Endothelial cell of umbilical vein (primary cell): ENCODE measurements at places on chromosomes 6 and 20.

DNA sequence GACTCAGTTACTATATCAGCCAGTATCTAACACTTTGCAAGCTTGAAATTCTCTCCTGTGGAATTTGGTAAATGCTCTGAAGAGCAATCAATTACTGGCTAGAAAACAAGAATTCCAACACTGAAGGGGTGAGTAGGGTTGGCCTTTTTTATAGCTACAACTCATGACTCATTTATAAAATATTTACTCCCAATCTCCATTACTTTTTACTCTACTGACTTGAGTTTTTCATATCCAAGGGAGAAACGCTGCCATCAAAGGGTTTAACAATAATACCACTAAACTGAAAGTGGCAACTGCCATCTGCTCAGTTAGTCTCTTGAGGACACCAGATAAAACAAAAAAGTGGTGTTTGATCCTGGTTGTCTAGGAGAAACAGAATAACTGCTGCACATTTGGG lies 203.1 kb downstream of the UBE3D start:
- DNase-seq: peak; percentile 61

DNA sequence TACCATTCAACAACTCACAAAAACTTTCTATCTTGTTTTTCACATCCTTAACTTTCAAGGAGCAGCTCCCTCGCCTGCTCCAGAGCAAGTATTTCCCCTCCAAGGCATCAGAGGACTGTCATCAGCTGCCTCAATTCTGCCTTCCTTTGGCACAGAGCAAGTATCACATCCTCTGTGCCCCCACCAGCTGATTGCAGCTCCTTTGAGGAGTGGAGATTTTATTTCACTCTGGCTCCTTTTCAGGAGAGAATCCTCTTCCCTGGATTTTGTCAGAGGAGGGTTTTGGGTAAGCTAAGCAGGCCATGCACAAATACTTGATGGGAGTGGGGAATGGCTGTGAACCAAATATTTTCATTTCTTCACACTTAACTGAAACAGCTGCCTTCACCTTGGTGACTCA lies 610.5 kb upstream of the FLRT3 start:
- DNase-seq: no peak

- no peak for DNase-seq
Observed at GRCh38 chr6:66418906-66419305, 711.9 kb upstream of the EYS start.

- peak; percentile 31 for DNase-seq
Observed at GRCh38 chr20:50286609-50287008, 96.0 kb downstream of the CEBPB start.

DNA sequence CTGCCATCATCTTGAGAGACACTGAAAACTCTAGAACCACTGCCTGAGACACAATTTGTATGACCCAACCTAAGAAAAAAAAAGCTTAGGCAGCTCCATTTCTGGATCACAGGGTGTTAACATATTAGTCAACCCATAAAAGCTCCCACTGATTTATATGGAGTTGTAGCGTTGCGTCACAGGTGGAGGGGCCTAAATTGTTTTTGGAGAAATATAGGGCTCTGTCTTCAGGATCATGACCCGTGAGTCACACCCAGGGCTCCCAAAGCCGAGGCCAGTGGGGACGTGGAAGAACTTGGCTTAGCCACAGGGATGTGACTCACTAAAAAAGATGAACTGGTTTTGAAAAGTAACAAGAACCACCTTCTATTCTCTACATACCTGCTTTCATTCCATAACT lies 116.5 kb upstream of the BMP2 start:
- no peak for DNase-seq

DNA sequence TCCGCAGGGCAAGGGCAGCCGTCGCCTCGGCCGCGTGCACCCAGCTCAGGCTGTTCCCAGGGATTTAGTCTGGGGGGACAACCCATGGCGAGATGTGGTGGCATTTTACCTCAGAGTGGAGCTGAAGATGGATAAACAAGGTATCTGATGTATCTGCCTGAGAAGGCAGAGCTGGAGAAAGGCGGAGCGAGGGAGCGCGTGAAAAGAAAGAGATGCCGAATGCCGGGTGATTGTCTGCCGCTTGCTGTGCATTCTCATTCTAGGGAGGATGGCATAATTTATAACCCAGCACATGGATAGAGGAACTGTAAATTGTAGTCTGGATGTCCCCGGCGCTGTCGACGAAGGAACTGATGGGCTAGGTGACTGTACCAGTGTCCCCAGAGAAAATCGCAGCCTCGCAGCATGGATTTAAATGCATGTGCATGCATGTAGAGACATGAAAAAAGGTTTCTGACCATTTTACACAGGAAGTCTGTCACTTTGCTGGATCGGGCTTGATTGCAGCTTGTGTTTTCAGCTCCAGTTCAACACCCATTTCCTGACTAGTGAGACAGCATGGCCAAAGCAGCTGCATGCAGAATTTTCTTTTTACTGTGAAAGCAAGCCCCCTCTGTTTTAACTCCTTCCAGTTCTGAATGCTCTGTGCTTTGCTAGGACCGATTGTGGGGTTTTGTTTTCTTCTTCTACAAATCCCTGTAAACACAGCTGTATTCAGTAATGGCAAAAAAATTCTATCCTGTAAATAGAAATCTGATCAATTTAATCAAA lies 149.7 kb downstream of the PRL start:
- peak; percentile 77 for DNase-seq

GRCh38 chr20:36493801-36494114 lies 47.6 kb upstream of the MYL9 start:
- DNase-seq: no peak

GRCh38 chr6:30885481-30885998 lies 1.2 kb downstream of the DDR1 start:
- no peak for DNase-seq

DNA sequence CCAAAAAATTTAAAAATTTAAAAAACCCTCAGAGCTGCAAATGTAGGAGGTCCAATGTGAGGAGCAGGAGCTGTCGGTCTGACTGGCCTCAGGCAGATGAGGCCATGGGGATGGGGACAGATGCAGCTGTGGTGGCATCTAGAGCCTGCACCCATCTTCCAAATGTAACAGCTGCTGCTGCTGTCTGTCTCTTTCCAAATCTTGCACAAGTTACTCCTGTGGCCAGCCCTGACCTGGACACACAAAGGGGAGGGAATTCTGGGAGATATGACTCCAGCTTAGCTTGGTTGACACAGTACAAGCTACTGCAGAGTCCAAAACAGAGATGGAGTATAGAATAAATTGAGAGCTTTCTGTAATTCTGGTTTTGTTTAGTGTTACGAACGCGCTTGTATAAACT lies 115.2 kb downstream of the PRND start:
- no peak for DNase-seq

- peak; percentile 15 for DNase-seq
Observed at GRCh38 chr6:122400462-122401089, 1.1 kb downstream of the HSF2 start.

DNA sequence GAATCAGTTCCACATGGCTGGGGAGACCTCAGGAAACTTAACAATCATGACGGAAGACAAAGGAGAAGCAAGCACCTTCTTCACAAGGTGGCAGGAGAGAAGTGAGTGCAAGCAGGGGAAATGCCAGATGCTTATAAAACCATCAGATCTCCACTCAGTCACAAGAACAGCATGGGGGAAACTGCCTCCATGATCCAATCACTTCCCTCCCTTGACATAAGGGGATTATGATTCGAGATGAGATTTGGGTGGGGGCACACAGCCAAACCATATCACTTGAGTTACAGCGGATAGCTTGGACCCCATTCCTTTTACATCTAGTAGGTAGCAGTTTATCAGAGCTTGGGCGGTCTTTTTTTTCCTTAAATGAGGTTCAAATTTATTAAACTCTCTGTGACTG lies 19.1 kb downstream of the AFDN start:
- no peak for DNase-seq

- no peak for DNase-seq
Observed at GRCh38 chr20:9368893-9369292, 145.5 kb upstream of the LAMP5 start.

DNA sequence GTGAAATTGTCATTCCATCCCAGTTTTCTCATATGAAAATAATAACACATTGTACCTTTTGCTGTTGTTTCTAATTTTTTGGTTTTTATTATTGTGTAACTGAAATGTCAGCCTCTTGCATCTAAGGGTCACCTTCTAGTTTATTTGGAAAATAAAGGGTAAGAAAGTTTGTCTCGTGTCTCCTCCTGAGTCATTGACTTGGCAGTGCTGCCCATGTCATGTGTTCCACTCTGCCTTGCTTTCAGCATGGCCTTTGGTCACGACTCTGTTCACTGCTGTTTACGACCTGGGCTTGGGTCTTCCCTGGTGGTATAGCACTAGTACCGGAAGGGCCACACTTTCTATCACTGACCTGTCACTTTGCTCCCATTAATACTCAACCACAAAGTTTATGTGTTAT lies 171.4 kb upstream of the RSPO3 start:
- DNase-seq: no peak

DNA sequence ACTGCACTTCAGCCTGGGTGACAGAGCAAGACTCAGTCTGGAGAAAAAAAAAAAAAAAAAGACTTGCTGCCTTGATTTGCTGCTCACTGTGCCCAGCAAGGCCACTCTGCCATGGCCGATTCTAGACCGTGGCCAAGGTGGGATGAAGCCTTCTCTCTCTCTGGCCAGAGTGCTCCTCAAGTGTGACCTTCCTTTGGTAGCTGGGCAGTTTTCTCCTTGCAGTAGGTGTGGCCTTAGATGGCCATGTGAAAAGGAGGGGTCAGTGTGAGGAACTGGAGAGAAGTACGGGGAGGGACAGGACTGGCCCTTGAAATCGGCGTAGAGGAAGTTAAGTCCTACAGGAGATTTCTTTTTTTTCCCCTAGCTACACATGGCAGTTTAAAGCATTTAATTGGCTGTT lies 272.0 kb downstream of the ARID1B start:
- DNase-seq: no peak

GRCh38 chr6:111633822-111634221 lies 28.1 kb upstream of the TRAF3IP2 start:
- no peak for DNase-seq

DNA sequence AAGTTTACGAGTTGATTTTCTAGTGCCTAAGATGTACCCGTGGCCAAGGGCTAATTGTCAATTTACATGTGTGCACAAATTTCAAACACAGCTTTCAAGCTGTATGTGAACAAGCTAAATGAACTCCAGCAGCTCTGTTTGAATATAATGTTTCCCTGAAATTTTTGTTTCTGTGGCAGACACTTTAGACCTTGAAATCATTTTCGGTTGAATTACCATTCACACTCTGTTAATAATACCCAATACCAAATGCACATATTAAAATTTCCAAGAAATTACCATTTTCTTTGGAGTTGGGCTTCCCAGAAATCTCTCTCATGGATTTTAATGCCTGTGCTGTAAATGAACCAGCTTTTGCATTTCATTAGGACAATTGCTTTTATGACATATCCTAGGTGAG lies 506.1 kb upstream of the ID4 start:
- no peak for DNase-seq

GRCh38 chr20:7410150-7410549 lies 530.1 kb downstream of the HAO1 start:
- DNase-seq: no peak

- peak; percentile 32 for DNase-seq
Observed at GRCh38 chr6:16316741-16317251, 78.4 kb downstream of the GMPR start.

DNA sequence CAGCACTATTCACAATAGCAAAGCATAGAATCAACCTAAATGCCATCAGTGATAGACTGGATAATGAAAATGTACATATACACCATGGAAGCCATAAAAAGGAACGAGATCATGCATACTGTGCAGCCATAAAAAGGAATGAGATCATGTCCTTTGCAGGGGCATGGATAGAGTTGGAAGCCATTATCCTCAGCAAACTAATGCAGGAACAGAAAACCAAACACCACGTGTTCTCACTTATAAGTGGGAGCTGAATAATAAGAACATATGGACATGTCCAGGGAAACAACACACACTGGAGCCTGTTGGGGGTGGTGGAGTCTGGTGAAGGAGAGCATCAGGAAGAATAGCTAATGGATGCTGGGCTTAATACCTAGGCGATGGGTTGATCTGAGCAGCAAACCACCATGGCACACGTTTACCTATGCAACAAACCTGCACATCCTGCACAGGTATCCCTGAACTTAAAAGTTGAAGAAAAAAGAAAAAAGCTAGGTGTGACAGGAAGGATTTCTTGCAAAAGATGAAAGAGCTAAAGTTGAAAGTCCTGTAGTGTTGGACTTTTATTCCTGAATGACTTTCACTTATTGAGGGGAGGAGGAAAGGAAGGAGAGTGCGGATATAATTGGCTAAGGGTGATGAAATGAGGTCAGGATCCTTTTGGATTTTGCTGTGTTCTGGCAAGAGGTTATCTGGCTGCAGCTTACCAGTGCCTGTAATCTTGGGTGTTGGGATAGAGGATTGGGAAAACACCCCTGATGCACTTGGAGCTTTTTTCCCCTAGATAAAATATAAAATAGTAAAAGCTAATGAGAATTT lies 8.5 kb downstream of the TRMT11 start:
- DNase-seq: no peak

- DNase-seq: peak; percentile 85
Observed at GRCh38 chr6:4732691-4733315, 43.4 kb upstream of the CDYL start.

DNA sequence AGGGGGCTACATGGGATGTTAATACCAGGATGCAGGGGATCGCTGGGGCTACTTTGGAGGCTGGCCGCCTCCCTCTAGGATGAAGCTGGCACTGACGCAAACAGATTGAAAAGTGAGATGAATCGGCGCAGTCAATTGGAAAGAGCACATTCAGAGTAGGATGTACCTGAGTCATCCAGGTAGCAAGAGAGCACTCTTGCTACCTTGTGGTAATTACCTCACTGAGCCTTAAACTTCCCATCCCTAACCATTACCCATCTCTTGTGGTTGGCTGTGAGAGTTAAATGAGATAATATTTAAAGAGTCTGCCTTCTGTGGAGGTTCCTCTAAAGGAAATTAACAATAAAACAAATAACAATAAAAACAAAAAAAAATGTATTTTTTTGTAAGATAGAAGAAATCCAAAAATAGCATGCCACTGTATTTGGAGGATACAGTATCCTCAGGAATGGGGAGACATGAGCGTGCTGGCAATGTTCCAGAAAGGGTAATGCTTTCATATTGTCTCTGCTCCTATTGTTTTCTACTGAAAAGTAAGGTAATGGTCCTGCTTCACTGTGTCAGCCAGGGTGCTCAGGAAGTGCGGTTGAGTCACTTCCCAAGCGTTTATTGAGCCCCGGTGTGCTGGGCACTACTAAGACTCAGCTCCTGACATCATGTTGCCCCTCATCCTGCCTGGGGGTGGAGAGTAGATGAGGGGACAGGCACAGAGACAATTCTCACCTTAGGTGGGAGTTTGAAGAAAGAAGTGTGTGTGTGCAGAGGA lies 301.1 kb downstream of the EYA4 start:
- peak; percentile 50 for DNase-seq

GRCh38 chr6:155313602-155314091 lies 637 bp downstream of the TFB1M start:
- DNase-seq: no peak

DNA sequence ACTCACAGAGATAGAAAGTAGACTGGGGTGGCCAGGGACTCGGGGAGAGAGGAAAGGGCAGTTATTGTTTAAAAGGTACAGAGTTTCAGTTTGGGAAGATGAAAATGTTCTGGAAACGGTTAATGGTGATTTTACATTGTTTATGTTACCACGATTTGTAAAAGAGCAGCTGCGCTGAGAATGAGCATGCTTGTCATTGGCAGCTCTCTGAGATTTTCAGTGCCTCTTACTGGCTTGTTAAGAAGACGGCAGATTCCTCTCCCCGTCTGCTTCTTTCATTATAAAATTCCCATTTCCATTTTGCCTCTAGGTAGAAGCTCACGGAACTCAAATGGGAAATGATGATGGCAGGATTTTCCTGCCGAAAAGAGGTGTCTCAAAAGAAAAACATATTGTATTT lies 39.7 kb upstream of the PPP1R3G start:
- no peak for DNase-seq

GRCh38 chr20:14913896-14914620 lies 576.6 kb upstream of the FLRT3 start:
- peak; percentile 73 for DNase-seq
